ENCODE measurements at places on chromosomes 6 and 20.

GRCh38 chr20:56316051-56316450 lies 42.7 kb upstream of the FAM210B start:
- DNase-seq = no peak

DNA sequence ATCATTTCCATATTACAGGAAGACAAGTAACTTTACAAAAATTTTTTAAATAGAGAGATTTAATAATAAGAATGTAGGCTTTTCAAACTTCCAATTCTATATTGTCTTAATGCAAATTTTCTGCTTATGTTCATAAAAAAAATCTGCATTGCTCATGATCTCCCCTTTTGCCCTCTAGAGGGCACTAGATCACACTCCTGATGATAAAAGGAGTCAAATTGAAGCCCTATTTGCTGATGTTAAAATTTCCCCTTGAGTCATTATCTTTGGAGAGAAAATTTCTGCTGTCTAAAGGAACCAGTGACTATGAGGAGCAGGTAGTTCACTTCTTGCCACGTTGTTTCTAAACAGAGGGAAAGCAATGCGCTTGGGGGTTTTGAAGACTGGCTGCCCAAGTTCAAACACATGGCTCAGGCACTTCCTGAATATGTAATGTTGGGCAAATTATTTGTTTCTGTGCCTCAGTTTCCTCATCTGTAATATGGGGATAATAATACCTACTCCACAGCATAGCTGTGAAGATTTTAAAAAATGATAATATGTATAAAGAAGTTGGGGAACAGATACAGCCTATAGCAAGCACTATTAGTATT lies 874.2 kb downstream of the TFAP2A start:
- no peak for DNase-seq

GRCh38 chr20:62676976-62677375 lies 31.7 kb upstream of the NTSR1 start:
- DNase-seq = no peak

DNA sequence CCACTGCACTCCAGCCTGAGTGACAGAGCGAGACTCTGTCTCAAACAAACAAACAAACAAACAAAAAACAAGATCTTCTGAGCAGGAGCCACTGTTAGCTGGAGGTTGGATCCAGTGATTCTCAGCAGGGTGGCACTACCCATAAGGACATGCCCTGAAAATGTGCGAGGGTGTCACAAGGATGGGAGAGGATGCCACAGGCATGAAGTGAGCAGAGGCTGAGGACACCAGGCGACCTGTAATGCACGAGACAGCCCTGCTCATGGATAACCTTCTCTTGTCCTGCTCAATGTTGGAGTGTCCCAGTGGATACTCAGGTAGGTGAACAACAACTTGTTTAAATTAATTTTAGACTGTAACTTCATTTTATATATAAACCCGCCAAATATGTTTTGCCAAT lies 76.8 kb downstream of the KCNB1 start:
- DNase-seq = no peak

DNA sequence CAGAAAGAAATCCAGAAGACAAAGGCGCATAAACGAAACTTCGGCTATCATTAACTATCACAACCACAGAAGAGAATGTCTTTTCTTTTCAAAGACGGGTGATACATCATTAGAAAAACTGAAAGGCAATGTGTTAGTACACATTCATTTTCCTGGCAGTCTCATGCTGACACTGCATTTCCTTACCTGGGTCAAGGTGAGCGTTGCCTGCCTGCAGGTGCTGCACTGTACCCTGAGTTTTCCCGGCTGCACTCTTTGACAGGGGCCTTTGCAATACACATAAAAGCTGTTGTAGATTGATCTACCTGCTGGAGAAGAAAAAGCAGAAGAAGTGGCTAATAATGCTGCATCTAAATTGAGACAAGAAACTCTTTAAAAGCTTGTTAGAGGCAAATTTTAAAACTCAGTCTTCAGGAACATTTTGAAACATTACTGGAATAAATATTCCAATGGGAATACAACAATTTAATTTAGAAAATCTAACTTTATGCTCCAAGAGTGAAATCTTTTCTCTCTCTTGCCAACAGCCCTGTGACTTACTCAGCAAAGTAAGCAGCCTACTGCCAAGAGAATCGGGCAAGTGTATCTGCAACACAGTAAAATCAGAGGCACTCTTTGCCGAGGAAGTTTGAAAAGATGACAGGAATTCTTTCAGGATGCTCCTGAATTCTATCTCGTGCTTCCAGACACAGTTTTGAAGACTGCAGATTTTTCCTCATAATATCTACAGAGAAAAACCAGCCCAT lies 526.4 kb downstream of the PRKN start:
- no peak for DNase-seq

DNA sequence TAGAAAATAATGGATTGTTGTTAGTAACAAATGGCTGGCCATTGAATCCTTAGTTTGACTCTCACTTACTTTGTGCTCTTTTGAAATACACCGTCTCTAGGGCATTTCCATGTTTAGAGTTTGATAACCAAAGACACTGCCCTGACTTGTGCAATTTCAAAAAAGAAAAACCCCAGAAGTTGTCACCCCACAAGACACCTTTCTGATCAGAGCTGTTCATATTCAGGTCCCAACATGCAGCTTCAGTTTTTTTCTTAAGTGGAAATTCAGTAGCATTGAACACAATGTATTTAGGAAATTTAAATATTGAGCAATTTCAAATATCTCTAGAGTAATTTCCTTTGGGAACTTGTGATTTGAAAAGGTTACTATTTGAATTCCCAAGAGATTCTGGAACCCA lies 19.4 kb downstream of the CRYBG1 start:
- DNase-seq = no peak

DNA sequence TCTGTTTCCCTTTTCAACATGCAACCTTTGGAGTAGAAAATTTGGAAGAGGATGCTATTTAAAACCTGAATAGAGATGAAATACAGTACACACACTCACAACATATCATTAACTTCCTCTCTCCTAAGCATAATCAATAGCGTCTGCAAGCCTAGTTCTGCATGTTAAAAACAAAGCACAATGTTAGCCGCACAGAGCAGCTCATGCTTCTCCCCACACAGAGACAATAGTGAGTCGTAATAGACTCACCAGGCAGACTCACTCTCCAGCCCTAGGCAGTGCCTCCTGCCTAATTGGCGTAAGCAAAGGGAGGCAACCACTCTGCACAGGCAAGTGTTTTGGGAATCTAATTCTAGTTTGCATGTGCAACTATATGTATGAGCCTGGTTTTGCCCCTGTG lies 45.8 kb upstream of the ARID1B start:
- DNase-seq = no peak

- no peak for DNase-seq
Measured at GRCh38 chr6:158938811-158939254, 61.2 kb downstream of the RSPH3 start.

DNA sequence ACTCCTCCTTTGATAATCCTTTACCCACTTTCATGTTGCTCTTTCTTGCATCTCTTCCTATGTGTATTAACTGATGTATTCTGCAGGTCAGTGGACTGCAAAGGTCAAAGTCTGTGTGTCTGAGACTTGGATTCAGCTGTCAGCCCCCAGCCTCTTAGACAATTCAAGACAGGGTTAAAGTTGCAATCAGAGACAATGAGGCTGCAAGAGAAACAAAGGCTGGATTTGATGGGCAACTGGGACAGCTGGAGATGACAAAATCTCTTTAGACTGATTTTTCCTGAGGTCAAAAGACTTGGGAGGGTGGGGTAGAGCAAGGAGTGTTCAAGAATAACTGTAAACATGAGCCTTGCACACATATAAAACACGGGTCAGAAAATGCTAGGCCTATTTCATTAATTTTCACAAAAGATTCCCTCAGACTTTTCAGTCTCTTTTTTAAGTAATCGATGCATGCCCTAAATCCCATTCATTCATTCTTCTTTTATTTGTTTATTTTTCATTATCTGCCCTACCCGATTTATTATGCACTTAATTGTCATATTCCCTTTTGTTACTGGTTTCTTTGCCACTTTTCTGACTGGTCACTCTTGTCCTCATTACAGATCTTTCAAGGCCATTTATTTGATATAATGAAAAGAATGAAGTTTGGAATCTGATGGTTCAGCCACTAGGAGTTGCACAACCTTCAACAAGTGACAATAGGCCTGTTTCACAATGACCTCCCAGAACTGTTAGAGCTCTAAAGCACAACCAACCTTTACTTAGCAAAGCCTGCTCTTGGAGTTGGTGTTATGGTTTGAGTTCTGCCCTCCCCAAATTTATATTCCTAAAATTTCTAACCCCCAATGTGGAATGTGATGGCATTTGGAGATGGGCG lies 33.8 kb upstream of the AKAP12 start:
- DNase-seq = no peak

DNA sequence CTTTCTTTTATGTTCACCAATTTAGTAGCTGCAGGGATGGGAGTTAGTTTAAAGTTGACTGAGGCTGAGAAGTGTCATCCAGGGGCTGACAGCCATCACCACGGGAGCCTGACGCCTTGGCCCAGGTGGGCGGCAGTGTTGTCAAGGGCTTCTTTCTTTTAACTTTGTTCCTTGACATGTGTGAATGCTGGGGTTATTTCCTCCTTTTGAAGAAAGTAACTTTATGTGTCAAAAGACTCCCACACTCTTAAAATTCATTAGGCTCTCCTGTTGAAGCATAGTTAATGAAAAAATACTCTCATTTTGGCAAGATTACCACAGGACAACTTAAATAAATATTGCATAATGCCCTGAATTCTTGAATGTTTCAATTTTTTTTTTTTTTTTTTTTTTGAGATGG lies 50.0 kb downstream of the SASH1 start:
- no peak for DNase-seq

GRCh38 chr6:113447088-113447831 lies 409.9 kb upstream of the MARCKS start:
- DNase-seq = no peak

- no peak for DNase-seq
Measured at GRCh38 chr6:123420512-123420911, 216.2 kb downstream of the TRDN start.

DNA sequence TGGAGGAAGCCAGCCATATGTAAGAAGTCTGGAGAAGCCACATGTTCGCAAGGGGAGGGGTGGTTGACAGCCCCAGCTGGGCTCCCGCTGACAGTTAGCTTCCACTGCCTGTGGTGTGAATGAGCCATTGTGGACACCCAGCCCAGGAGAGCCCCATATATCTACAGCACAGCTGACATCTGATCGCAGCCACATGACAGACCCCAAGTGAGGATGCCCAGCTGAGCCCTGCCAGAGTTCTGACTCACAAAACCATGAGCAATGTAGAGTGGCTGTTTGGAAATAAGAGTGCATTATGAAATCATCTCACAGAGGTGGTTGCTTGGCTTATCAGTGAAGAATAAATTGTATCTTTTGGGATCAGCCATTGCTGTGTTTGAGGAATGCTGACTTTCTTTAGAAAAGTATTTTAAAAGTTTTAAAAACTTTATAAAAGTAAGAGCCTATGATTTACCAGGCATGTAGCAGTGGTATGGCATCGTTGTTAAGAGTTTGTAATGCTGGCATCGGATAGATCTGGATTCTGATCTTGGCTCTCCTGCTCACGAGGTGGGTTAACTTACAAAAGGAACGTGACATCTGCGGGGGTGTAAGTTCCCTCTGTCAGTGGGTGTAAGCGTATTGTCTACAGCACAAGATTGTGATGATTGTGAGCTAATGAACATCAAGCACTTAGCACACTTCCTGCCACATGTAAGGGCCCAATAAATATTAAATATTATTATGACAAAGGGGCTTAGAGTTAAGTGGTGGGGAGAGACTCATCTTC lies 24.1 kb downstream of the CFAP61 start:
- DNase-seq = no peak

DNA sequence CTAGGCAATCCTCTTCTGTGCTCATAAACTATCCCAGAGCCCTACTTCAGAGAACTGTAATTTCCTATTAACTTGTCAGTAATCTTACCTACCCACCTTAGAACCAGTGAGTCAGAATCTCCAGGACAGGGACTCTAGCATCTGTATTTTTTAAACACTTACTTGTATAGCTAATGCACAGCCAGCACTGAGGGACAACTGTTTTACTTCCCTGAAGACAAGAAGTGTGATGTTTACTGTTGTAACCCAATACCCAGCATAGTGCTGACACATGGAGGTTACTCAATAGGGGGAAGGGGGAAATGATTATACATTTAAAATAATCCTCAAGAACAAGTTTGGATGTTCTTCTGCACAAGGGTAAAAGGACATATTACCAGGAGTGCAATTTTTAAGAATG lies 130.8 kb downstream of the BTBD9 start:
- no peak for DNase-seq

- no peak for DNase-seq
Measured at GRCh38 chr20:40651151-40651550, 37.9 kb downstream of the MAFB start.

GRCh38 chr6:45049188-45049843 lies 278.8 kb upstream of the RUNX2 start:
- no peak for DNase-seq

- DNase-seq = no peak
Measured at GRCh38 chr6:97240222-97240621, 42.8 kb downstream of the MMS22L start.

DNA sequence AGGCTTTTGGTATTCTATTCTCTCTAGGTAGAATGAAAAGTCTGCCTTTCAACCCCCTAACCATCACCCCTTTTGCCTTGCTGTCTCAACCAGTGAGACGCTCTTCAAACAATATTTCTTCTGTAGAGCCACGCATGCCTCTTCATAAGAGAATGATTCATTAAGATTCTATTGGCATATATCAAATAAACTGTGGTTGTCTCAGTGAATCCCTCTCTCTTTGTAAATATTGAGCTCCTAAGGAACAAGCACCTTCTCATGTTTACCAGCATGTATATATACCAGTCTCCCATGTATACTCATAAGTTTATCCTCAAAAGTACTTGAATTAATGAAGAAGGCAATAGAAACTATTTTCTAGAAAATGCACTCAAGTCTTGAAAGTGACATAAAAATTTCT lies 90.6 kb downstream of the HAO1 start:
- no peak for DNase-seq

GRCh38 chr20:50344232-50345071 lies 153.8 kb downstream of the CEBPB start:
- no peak for DNase-seq

DNA sequence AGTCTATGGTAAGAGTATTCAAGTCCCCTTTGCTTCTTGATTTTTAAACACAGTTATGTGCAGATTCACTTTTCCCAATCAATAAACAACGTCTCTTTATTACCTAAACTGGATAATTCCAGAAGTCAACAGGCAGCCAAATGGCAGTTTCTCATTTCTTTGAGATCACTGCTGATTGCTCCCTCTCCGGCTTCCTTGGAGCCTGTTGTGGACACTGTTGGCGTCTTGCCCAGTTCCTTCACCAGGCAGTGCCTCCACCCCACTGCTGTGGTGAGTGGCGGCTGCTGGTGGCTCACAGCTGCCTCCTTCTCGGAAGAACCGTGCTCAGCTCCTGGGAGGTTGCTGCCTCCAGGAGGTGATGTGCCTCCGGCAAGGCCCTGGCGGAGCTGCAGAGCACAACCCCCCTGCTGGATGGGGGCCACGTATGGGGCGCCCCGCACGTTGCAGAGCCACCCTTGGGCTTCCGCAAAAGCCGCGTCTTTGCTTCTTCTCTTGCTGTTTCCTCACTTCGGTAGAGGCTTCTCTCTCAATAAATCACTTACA lies 105.1 kb upstream of the CNKSR3 start:
- DNase-seq = no peak

GRCh38 chr20:55514531-55514930 lies 490.8 kb downstream of the CBLN4 start:
- DNase-seq = no peak
